ENCODE measurements at places on chromosomes 7 and 10.

- no peak for DNase-seq
These were observed 39.0 kb downstream of the MYL10 start for GRCh38 chr7:101589976-101590662.

DNA sequence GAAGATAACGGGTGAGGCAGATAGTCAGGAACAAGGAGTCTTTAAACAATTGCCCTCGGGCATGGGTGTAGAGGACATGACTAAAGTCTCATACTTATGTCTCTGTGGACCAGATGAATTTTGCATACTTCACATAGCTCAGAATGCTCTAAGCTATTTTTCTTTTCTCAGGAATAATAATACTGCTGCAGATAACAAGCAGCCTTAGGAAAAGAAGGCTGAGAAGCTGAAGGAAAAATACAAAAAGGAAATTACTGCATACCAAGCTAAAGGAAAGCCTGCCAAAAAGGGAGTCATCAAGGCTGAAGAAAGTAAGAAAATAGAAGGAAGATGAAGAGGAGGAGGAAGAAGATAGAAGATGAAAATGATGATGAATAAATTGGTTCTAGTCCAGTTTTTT lies 13.4 kb upstream of the ERCC6 start:
- DNase-seq, result peak; percentile 93

GRCh38 chr10:101308051-101308450 lies 45.9 kb upstream of the BTRC start:
- no peak for DNase-seq

DNA sequence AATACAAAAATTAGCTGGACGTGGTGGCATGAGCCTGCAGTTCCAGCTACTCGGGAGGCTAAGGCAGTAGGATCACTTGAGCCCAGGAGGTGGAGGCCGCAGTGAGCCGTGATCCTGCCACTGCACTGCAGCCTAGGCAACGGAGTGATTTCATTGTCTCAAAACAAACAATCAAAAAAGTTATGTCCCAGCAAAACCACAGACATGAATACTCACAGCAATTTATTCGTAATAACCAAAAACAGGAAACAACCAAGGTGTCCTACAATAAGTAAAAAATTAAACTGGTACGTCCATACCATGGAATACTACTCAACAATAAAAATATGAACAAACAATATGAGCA lies 11.6 kb upstream of the CYTH3 start:
- peak; percentile 39 for DNase-seq

DNA sequence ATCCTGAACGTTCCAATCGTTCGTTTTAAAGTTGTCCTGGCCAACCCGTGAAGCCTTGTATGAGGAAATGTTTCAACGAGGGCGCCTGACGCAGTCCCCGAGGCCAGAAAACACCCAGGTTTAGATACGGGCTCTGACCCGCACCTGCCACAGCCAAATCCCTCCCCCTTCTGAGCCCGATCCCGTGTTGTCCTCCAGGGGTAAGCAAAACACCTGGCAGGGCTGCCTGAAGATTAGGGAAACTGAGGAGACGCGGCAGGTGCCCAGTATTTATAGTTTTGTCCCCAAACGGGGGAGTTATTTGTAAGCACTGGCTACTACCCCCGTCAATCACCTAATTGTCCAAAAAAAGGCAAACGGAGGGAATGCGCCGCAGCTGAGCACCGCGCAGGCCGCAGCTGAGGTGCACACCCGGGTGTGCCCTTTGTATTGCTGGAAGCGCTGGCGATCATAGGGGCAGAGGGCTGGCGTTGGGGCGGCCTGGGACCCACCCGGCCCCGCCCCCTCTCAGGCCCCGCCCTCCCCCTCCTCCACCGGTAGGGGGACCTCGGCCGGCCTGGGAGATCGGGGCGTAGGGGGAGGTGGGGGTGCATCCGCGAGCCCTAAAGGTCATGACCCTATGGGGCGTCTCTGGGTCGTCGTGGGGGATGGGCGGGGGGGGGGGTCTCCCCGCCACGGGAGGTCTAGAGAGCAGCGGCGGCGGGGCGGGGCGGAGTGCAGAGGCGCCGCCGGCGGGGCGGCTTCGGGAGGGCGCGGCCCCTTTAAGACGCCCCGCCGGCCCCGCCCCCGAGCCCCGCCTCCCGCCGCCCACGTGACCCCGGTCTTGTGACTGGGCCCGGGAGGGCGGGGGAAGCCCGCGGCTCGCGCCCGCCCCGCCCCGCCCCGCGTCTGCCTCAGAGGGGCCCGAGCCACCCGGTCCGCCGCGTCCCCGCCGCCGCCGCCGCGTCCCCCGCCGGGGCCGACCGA lies at the start of gene BRI3:
BRI3 (plus strand) TSS at position 896 of the 966 bp plus-strand sequence. CDS start 110 bp downstream, outside the sequence.
- DNase-seq, result peak; percentile 85

GRCh38 chr10:122089311-122090017 lies 100.5 kb downstream of the TACC2 start:
- no peak for DNase-seq

- DNase-seq, result peak; percentile 12
These were observed 136.8 kb upstream of the PDE1C start for GRCh38 chr7:32206987-32207386.

DNA sequence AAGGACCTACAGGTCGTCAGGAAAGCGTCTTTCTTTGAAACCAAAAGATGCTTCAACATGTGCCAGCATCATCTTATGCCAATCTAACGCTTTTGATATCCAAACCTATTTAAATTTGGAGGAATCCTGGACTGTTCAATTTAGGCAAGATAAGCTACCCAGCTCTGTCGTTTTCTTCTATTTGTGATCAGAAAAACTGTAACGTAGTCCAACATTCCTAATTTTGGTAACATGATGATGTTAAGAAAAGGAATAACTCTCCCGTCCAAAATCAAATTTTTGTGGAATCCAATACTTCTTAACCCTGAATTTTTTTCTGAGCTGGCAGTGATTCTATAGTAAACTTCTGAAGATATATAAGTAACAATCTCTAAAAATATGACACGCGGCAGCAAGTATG lies 93.3 kb upstream of the MKX start:
- no peak for DNase-seq

- DNase-seq, result no peak
These were observed 118.8 kb downstream of the RELN start for GRCh38 chr7:103870664-103871063.

GRCh38 chr7:121505540-121506182 lies 109.6 kb upstream of the FAM3C start:
- no peak for DNase-seq

DNA sequence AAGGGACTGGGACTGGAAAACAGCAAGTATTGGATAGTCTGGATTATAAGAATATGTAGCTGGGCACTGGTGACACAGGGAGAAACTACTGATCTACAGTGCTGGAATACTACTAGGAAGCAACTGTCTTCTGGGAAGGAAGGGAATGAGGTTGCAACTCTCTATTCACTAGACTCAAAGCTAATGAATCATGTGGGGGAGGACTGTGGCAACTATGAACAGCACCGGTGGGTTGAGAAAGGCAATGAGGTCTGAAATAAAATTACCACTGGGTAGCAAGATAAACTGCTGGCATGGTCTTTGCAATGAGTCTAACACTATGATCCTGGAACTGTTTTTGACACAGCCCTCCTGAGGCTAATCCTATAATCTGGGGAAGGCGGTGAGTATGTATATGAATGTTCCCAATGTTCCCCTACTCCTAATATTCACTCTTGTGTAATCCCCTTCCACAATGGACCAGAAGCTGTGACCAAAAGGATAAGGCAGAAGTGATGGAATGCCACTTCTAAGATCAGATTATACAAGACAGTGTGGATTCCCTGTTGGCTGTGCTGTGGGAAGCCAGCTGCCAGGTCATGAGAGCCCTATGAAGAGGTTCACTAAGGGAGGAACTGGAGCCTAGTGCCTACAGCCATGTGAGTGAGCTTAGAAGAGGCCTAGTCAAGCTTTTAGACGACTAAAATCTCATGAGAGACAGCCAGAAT lies 101.3 kb upstream of the DNAJB12 start:
- peak; percentile 68 for DNase-seq

DNA sequence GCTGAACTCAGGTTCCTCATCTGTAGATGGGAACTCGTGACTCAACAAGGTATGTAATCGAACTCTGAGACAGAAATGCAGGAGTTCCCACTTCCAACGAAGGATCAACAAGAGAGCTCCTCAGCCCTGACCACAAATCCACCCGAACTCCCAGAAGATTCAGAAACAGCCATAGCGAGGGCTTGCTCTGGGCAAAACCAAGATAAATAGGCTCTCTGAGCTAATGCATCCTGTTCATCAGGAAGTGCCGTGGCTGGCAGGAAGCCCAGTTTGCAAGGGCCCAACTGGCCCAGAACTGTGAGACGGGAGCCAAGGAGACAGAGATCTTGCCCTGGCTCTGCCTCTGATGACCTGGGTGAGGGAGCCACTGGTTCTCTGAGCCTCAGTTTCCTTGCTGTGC lies 141.7 kb upstream of the PFKP start:
- DNase-seq, result peak; percentile 57

- DNase-seq, result no peak
These were observed 23.4 kb downstream of the COX15 start for GRCh38 chr10:99708428-99709012.

- no peak for DNase-seq
These were observed 12.9 kb downstream of the TTYH3 start for GRCh38 chr7:2644562-2645273.

GRCh38 chr7:47556511-47557180 lies 25.3 kb downstream of the TNS3 start:
- no peak for DNase-seq

GRCh38 chr10:61832866-61833481 lies 68.5 kb upstream of the ARID5B start:
- DNase-seq, result peak; percentile 84

- no peak for DNase-seq
These were observed 54.9 kb upstream of the NXPH1 start for GRCh38 chr7:8378349-8379019.

GRCh38 chr7:50720295-50720694 lies 62.4 kb downstream of the GRB10 start:
- no peak for DNase-seq

GRCh38 chr7:137953043-137953664 lies 48.7 kb downstream of the CREB3L2 start:
- DNase-seq, result no peak

DNA sequence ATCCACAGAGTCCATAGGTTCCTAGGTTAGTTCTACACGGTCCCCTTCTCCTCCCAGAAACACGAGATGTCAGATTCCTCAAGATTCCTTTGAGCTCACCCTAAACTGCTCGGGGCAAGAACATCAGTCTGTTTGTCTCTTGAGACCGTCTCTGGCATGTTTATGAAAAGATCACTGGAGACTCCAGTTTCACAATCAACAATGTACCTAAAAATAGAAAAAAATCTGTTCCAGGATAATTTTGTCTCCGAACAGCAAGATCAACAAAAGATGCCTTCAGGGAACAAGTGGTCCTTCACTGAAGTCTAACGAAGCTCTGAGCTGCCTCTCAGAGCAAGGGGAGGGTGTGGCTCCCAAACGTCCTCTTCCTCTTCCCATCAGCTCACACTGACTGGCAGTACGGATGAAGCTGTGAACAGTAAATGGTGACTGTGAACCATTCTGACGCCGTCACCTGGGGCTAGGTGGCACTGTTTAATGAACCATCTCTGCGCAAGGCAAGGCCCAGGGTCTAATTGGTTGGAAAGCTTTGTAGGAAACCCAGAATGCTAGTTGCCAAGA lies 156.2 kb upstream of the LYZL1 start:
- peak; percentile 34 for DNase-seq

- DNase-seq, result no peak
These were observed 992 bp upstream of the RBM20 start for GRCh38 chr10:110643035-110643652.

DNA sequence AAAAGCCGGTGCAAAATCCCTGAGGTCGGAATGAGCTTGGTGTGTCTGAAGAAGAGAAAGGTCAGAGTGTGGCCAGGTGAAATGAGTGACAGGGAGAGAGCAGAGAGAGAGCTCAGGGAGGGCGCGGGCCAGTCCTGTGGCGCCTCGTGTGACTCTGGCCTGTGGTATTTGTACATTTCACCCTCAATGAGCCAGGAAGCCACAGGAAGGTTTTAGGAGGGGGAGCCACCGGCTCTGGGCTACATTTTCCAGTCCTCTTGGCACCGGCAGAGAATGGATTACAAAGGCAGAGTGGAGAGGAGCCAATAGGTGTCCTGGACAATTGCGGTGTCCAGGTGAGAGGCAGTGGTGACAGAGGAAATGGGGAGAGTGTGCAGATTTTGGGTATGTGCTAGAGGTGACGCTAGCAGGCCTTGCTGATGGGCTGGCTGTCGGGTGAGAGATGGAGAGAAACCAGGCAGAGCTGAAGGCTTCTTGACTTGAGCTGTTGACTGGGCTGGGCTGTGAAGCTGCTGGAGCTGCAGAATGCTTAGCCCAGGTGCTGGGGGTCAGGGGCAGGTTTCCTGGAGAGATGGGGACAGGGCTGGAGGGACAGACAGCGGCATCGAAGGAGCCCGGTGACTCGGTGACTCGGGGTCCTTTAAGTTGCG lies 38.1 kb downstream of the COL13A1 start:
- DNase-seq, result peak; percentile 60

GRCh38 chr10:120600871-120601649 lies 144.0 kb downstream of the PLPP4 start:
- DNase-seq, result peak; percentile 5

DNA sequence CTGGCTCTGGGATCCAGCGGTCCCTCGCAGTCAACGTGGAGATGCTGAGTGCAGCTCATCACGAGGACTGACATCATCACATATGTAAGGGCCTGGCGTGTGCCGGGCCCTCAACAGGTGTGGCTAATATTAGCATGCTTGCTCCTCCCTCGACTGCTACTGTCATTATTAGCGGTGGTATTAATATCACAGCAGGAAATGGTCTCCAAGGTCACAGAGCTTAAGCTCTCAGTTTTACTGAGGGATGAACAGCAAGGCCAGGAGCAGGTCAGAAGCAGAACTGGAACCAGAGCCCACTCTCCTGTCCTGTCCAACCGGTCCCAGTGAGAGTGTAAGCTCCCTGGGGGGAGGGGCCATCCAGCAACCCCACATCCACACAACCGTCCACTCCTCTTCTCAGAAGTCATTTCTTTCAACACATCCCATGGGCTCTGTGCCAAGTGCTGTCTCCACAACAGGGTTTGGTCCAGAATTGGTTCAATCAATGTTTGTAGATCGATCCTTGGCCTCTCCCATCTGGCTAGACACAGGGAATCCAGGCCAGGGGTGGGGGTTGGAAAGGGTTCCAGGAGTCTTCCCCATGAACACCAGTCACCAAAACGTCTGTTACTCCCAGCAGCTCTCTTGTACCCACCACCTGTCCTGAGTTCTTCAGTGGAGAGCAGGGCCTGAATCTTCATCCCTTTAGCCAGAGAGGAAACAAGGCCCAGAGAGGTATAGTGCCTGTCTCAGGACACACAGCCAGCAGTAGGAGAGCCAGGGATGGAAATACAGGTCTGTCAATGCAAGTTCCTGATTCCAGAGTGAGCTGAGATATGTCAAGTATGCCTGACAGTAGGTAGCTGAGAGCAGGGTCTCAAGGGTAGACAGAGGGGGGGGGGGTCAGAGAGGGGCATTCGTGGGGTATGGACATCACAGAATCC lies 45.3 kb upstream of the ZMIZ1 start:
- DNase-seq, result peak; percentile 27

- DNase-seq, result no peak
These were observed 29.8 kb upstream of the FGFR2 start for GRCh38 chr10:121627876-121628581.

DNA sequence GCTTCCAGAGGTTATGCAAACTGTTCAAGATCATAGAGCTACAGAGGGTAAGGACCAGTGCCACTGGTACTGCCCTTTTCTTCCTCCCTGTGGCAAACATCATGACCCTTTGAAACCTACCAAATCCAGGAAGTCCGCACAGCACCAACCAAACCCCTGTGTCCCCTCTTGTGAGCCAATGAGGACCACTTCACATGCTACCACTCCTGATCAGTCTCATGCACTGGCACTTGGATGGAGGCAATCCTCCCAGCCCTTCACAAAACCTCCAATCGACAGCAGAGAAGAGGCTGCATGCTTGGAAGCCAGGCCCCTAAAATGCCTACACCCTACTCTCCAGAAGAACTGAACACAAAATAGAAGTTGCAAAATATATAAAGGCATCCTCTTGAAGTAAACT lies 248.0 kb downstream of the TNS3 start:
- no peak for DNase-seq

All from fibroblast of pulmonary artery (primary cell).